ENCODE measurements at places on chromosomes 16 and 17.
A peak's percentile ranks its signal among the peaks of the same experiment; 100 is the strongest.

DNA sequence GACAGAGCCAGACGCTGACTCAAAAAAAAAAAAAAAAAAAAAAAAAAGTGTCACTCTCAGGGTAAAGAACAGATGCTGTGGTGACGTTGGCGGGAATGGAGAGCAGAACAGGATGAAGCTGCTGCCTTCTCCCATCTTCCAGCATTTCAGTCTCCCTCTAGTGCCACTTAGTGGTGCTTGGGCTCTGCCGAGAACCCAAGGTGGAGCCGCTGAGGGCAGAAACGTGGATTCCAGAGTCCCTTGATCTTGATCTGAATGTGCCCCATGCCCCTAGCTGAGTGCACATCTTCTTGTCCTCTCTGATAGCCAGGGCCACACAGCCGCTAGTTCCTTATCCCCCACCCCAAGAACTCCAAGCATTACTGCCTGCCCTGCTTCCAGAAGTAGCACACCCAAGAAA, 43.2 kb upstream of the FA2H start:
- DNase-seq = no peak

DNA sequence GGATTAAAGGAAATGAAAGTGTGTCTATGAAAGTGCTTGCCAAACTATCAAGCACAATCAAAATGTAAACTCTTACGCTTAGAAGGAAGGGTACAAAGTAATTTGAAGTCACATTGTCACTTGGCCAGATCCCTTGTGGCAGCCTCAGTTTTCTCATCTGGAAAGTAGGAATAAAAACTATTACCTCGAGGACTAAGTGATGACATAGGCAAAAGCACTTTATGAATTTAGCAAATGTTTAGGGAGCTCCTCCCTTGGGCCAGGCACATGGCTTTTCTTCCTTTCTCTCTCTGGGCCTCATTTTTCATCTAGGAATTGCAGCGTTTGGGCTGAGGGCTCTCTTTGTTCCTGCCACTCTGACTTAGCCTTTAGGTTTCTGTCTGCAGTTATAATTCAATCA, 28.5 kb downstream of the DYNLL2 start:
- no peak for DNase-seq

GRCh38 chr16:49608779-49609178, 235.2 kb downstream of the C16orf78 start:
- DNase-seq = peak; percentile 52

DNA sequence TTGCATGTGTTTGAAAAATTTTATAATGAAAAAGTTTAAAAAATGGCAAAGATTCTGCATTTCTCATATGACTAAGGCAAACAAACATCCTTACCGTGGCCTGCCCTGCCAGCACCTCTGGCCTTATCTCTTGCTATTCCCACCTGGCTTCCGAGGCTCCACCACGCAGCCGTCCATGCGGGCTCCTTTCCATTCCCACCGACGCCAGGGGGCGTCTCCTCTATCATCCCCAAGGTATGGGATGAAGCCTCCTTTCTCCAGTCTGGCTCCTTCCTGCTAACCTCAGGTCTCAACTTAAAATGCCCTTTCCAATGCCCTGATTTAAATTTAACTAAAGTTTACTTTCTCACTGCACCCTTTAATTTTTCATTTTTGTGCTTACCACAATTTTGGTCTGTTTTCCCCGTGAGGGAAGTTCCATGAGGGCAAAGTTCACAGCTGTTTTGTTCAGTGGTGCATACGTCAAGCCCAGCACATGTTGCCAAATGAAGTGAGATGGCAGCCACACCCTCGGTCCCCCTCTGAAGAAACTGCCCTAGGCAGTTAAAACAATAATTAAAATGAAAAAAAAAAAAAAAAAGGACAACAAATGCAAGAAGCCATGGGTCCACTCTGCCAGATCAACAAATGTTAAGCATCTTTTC, 13.3 kb upstream of the SDK2 start:
- peak; percentile 38 for DNase-seq

DNA sequence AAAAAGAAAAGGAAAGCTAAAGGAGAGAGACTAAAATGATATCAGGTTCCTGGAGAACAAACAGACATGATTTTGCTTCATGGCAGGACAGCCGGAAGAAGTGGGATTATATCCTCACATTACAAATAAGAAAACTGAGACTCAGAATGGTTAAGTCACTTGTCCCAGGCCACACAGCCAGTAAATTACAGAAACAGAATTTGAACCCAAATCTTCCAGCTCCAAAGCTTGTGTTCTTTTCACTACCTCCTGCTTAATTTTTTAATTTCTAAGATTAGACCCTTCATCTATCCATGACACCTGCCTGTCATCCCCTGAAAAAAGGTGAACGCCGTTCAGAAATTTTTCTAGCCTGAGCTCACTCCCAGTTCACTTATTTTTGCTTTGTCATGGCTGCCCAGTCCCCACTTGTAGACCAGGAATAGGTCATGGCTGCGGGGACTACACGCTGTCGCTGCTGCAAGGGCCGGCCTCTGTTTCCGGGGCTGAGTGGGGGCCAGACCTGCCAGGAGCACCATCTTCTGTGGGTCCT, 36.1 kb downstream of the MAPT start:
- no peak for DNase-seq

DNA sequence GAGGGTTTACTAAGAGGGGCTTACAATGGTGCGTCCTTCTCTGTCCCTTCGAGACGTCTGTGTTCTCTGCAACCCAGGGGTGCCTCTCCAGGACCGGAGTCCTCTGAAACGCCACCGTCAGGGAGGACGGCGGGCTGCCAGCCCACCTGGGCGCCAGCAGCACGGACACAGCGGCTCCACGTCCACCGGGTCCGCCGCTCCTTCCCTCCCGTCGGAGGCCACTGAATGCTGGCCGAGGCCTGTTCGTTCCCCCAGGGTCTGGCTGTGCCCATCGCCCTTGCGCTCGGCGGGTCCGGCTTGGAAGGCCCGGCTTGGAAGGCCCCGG, 403 bp downstream of the TEPSIN start:
- no peak for DNase-seq

DNA sequence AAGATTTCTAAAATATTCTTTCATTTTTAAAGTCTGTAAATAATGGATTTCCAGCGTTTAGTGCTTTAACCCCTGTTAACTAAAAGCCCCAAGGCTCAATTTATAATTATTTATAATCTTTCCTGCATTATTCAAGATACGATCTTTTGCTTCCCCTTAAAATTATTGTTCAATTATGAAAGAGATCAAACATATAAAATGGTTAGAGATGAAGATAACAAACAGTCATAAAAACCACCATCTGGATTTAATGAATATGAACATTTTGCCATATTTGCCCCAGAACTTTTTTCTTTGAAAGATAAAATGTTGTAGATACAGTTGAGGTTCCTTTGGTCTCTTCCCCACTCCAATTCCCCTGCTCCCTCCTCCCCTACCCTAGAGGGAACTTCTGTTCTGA, 17.6 kb downstream of the WWP2 start:
- DNase-seq = no peak

- DNase-seq = no peak
Measured at GRCh38 chr17:55672585-55673501, 49.8 kb downstream of the TMEM100 start.

- DNase-seq = no peak
Measured at GRCh38 chr17:80981929-80982425, 9.7 kb upstream of the CHMP6 start.

GRCh38 chr16:7330709-7331108, 1.9 kb upstream of the RBFOX1 start:
- no peak for DNase-seq

DNA sequence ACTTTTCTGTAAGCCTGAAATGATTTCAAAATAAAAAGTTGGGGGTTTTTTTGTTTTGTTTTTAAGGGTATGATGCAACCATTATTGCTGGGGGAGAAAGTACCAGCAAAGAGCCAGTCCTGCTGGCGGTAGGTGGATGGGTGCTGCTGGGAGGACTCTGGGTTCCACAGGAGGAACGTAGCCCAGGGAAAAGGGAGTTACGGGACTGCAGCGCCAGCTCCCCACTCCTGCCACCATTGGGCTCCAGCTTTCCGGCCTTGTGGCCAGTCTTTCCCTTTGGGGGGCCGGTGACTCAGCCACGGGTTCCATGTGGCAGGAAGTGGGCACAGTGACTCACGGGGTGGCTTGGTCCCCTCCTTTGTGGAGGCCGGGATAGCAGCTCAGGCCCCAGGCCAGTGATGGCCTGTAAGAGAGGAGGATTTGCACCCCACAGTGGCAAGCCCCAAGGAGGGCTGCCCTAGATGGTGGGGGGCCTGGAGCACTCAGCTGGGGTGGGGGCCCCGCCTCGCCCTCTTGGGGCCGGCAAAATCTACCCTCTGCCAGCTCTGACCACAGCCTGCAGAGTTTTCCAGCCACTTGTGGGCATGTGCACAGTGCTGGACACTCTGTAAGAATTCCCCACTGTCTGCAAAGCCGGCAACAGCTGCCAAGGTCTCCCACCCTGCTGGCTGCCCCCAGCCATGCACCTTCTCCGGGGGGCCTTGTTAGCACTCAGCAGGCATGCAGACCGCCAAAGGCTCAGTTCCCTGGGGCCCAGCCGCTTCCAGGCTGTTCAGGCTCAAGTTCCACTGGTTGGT, 30.4 kb downstream of the SOCS3 start:
- no peak for DNase-seq

DNA sequence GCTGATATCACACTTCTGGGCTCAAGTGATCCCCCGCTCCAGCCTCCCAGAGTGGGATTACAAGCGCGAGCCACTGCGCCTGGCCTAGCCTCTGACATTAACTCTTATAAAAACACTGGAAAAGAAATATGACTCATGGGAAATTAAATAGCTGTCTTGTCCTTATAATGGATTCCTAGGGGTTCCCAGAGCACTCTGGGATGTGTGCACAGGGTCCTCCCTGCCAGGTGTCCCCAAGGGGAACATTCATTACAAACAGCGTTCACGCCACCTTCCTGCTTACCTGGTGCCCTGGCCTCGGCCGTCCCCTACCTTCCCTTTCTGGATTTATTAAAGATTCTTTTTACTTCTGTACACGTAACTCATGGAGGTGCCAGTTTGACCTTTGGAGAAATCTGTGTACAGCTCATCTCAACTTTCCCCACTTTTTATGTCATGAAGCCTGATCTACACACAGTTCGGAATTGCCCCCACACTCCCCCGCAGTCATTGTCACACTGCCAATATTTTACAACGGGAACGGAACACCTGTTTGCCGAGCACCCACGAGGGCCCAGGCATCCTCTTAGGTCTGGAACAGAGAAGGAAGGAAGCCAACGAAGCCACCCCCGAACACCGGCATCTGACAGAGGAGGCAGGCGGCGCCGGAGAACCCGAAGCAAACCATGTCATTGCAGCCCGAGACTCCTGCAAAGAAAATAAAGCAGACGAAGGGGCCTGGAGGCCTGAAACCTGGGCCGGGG, 39.7 kb upstream of the MEAK7 start:
- no peak for DNase-seq

- DNase-seq = peak; percentile 41
Measured at GRCh38 chr16:16073891-16074881, 124.8 kb downstream of the ABCC1 start.

- DNase-seq = no peak
Measured at GRCh38 chr16:414395-415169, 10.9 kb upstream of the RAB11FIP3 start.

DNA sequence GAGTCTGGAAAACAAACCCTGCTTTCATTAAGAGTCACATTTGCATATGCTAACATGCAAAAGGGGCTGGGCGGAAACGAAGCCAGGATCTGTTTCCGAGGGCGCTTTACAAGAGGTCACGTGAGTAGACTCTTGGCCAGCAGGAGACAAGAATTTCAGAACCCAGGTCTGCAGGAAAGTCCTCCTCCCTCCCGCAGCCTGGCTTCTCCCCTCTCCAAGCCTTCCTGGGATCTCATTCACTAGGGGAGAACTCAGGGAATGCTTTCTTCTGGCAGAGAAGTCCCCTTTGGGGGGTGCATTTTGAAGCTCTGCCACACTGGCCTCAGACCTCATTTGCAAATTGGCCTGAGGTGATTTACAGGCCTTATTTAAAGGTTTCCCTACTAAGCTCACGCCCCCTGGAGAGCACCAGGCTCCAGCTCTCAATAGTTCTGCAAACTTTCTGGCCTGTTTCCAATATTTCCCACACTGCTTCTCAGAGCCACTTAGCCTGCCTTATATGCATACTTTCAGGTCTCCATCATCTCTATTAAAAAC, 57.2 kb upstream of the CACNG5 start:
- peak; percentile 18 for DNase-seq

DNA sequence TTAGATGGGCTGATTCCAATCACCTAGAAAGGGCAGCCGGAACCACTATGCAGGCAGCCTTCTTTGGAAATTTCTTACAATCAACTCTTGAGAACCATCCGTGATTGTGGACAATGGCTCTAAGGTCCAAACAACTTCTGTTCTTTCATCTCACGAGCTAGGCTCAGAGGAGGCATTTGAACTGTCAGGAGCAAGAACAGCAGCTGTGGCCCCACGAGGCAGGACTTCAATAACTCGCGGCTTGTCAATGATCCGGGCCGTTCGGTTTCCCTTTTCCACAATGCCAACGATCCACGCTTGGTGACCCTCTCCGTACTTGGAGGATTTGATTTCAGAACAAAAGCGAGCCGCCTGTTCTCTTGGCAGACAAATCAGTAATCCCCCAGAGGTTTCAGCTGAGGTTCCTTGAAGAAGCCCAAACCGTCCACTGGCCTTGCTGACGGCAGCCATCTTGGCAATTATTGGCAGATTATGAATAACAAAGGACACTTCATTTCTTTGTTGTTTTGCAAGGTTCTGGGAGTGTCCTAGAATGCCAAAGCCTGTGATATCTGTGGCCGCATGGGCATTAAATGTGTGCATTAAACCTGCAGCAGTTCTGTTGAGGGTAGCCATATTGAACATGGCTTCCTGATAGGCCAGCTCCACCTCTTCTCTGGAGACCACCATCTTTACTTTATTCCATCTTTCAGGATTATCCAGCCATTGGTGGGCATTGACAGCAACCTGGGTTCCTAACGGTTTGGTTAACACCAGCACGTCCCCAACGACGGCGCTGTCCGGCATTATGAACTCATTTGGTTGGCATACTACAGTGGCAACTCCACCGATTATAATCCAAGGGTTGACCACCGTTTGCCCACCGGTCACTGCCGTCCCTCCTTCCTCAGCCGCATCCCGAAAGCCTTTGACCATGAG, 1.2 kb downstream of the SEPHS2 start:
- DNase-seq = no peak

- DNase-seq = peak; percentile 62
Measured at GRCh38 chr17:11880714-11881113, 116.6 kb downstream of the ZNF18 start.

Measured in large intestine (tissue), 12 donors.